Mucosa of gallbladder (tissue), 1 donor: ENCODE measurements at places on chromosomes 4 and X. TPM values are rescaled to one million over a fixed set of nuclear protein-coding genes. Genes with fewer than 3 reads are reported as not detected.

GRCh38 chr4:130163701-130164100, 1067.7 kb downstream of the C4orf33 start:
- no peak for DNase-seq

Gene UCHL1
- 12.8 TPM for total RNA-seq

Gene ZNF518B
- total RNA-seq = 23.7 TPM

Gene CCDC149
- total RNA-seq = 24.2 TPM

Gene CLCN5
- 42.5 TPM for total RNA-seq
